Stimulated activated CD8-positive, alpha-beta memory T cell treated with anti-CD3 and anti-CD28 coated beads, Interleukin-4, amount 100 ng/mL, for 1 hour (primary cell): ENCODE measurements at places on chromosomes 16 and 17.

DNA sequence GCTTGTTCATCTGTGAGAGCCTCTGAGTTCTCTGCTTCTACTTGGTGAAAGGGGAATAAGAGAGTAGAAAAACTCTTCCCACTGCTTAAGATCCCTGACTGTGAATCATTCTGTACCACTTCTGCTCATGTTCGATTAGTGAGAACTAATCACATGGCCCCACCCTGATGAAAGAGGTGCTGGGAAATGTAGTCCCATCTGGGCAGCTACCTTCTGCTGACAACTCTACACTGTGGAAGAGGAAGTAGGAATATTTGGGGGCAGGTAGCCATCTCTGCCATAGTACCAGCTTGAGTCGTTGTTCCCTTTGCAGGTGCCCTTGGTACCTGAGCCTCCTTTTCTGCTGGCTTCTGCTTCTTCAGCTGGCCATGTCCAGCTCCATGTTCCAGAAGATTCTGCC lies 29.9 kb downstream of the NKD1 start:
- no peak for DNase-seq

DNA sequence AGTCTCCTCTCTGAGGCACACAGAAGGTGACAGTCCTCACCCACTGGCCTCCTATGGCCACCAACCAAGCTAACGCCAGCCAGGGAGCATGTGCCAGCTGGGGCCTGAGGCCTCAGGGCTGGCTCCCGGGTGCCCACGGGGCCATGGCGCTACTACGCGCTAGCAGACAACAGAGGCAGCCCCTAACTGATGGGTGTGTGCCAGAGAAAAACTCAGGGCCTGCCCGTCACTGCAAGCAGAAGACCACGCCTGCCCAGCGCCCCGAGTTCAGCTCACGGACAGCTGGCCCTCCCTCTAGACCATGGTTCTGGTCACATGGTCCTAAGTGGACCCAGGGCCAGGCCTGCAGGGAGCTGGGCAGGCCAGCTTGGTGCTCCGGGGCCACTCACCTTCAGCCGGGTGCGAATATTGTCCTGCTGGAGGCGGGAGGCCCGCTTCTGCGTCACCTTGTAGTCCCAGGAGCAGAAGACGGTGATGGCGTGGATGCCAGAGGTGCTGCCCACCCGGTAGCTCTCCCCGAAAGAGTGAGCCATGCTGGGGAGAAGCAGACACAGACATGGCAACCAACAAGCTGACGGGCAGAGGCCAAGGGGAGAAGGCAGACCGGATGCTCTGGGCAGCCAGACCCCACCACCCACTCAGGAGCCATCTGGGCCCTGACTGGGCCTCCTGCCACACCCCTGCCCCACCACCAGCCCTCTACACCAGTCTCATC lies 6.2 kb downstream of the TMC6 start:
- no peak for DNase-seq

DNA sequence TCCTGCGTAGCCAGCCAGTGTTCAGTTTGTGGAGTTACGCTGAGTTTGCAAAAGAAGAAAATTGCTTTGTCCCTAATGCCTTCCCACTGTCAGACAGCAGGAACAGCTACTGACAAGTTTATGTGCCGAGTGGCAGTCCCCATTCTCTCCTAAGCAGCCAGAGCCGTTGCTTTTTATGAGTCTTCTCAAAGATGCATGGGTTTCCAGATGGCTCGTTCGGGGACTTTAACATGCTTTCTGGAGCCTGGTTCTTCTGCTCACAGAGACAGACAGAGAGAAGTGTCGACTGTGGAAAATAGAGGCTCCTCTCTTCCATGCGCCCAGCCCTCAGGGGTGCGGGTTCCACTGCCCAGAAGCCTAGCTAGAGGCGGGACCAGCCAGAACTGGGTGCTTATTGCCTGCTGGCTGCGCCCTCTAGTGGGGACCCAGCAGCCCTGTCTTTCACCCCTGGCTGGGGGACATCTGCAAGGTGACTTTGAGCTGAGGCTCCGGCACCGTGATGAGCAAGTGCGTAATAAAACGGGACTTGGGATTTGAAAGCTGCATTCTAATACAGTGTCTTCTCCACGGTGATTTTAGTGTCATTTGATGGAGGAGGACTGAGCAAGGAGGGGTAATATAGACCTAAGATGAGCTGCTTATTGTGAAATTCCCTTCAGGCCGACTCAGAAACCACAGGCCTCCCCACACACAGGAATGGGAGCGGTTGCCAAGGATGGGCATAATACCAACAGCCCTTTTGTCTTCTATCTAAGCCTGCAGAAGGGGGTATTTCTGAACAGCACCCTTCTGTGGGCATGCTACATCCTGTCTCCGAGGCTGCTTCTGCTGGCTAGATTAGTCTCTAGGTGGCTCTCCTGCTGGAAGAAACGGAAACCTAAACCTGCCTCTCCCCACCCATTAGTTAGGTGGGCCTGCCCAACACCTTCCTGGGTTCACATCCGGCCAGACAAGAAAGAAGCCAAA lies 73.1 kb downstream of the CCDC182 start:
- peak; percentile 31 for DNase-seq

GRCh38 chr16:64412578-64413280 lies 709.1 kb downstream of the CDH11 start:
- DNase-seq, result no peak

- DNase-seq, result no peak
Observed at GRCh38 chr17:62627219-62627903, at the start of gene MRC2. Gene MRC2, plus strand, starts transcription at chr17:62627670. Its CDS starts 133 bp downstream, at chr17:62627803.

GRCh38 chr16:24871891-24872290 lies 26.1 kb downstream of the SLC5A11 start:
- no peak for DNase-seq

DNA sequence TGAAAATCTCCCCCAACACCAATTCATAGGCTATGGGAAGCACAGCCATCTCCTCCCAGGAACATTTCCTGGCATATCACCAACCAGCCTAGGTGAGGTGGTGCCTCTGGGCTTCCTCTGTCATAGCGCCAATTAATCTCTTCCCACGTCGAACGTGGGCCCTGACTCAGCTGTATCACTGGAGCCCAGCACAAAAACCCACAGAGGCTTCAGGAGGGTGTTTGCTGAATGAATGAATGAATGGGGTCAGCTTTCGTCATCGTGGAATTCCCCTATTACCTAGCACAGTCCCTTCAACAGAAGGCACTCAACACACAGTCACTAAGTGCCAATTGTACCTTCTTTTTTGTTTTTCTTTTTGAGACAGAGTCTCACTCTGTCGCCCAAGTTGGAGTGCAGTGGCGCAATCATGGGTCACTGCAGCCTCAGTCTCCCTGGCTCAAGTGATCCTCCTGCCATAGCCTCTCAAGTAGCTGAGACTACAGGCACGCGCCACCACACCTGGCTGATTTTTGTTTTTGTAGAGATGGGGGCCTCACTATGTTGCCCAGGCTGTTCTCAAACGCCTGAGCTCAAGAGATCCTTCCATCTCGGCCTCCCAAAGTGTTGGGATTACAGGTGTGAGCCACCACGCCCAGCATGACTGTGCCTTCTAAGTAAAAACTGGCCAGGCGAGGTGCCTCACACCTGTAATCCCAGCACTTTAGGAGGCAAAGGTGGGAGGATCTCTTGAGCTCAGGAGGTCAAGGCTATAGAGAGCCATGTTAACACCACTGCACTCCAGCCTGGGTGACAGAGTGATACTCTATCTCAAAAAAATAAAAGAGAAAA lies 4.1 kb downstream of the ZNF688 start:
- DNase-seq, result no peak

DNA sequence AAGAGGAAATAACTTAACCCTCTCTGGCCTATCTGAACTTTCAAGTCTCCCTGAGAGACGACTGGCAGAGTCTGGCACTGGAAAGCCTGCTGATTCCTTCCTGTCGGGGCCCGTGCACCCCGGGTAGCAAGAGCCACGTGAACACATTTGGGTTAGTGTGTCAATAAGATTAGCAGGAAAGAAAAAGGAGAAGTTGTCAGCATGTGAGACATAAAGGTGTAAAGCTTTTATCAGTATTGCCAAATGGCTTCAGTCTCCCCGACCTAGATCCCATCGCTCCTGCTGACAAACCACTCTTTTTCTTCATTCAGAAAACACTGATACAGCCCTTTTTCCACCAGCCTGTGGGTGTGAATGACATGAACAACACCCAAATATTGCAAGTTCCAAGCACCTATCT lies 74.4 kb downstream of the CCT6B start:
- DNase-seq, result no peak

DNA sequence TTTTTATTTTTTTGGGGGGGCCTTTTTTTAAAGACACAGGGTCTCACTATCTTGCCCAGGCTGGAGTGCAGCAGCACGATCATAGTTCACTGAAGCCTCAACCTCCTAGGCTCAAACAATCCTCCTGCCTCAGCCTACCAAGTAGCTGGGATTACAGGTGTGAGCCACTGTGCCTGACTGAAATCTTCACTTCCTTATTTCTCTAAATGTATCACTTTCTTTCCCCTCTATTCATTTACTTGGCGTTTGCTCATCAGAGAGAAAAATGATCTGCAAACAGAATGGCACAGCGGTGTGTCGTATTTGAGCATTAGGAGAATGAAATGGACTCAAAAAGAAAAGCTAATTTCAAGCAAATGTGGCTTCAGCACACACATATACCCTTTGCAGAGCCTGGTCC lies 44.3 kb upstream of the CDH5 start:
- no peak for DNase-seq

- DNase-seq, result no peak
Observed at GRCh38 chr16:35144212-35144932, 1685.0 kb downstream of the TP53TG3F start.

GRCh38 chr16:11640987-11641817 lies 27.1 kb upstream of the SNN start:
- no peak for DNase-seq

GRCh38 chr16:11354407-11354732 lies 9.1 kb downstream of the RMI2 start:
- DNase-seq, result no peak

- no peak for DNase-seq
Observed at GRCh38 chr17:63537991-63538692, 12.1 kb upstream of the DCAF7 start.

- peak; percentile 6 for DNase-seq
Observed at GRCh38 chr16:90077757-90078578, 837 bp upstream of the PRDM7 start.

GRCh38 chr17:14732211-14732610 lies 431.3 kb downstream of the HS3ST3B1 start:
- DNase-seq, result no peak

- no peak for DNase-seq
Observed at GRCh38 chr17:55152236-55152635, 112.5 kb upstream of the HLF start.
